ENCODE measurements at places on chromosomes 11 and 22.
A peak's percentile ranks its signal among the peaks of the same experiment; 100 is the strongest.

GRCh38 chr11:84290647-84291046 lies 1004.5 kb upstream of the CCDC90B start:
- DNase-seq, result no peak

- no peak for DNase-seq
Observed at GRCh38 chr11:1258401-1259075, 35.7 kb downstream of the MUC5B start.

DNA sequence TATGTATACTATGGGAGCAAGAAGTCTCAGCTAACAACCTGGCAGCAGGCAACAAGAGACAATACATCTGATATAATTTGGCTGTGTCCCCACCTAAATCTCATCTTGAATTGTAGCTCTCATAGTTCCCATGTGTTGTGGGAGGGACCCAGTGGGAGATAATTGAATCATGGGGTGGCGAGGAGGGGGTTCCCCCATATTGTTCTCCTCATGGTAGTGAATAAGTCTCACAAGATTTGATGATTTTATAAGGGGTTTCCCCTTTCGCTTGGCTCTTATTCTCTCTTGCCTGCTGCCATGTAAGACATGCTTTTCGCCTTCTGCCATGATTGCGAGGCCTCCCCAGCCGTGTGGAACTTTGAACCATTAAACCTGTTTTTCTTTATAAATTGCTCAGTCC lies 6.2 kb downstream of the DNAJC24 start:
- no peak for DNase-seq

DNA sequence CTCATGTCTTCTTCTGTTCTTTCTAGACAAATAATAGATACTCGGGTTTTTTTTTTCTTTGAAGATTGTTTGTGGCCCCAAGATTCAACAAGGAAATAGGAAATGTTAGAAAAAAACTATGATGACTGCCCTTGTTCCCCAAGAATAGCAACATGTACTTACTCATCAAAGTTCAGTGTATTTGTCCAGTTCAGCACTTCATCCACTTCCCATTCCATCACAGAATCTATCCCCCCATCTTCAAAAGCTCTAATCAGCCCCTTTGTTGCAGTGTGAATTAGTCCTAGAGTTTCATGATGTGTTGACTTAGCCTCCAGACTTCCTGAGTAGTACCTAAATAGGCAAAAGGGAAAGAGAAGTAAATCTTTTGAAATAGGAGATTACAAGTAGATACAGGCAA lies 74.3 kb downstream of the C11orf65 start:
- DNase-seq, result no peak

GRCh38 chr11:116930177-116930576 lies 92.8 kb upstream of the APOA1 start:
- DNase-seq, result peak; percentile 75
